ENCODE measurements at places on chromosomes 2 and 18. TPM values are rescaled to one million over a fixed set of nuclear protein-coding genes. Genes with fewer than 3 reads are reported as not detected.

ADD2 gene
- total RNA-seq: 28.7 TPM

PTPN4 gene
- 16.8 TPM for total RNA-seq

LONRF2 gene
- total RNA-seq: 2.5 TPM

ASXL2 gene
- total RNA-seq: 14.4 TPM

APCDD1 gene
- 0.14 TPM for total RNA-seq

HAAO gene
- total RNA-seq: not detected

PLA2R1 gene
- total RNA-seq: 1.7 TPM

TUBA4B gene
- 0.35 TPM for total RNA-seq

GAREM1 gene
- 3.3 TPM for total RNA-seq

TWIST2 gene
- total RNA-seq: 15.4 TPM

ABCG5 gene
- not detected for total RNA-seq

DSG4 gene
- not detected for total RNA-seq

LYG2 gene
- total RNA-seq: not detected

ADRA2B gene
- total RNA-seq: 0.05 TPM

FOXI3 gene
- total RNA-seq: not detected

REG3G gene
- total RNA-seq: not detected

INHBB gene
- total RNA-seq: 18.7 TPM

CELF4 gene
- total RNA-seq: 0.10 TPM

CIB4 gene
- 0.34 TPM for total RNA-seq

ACKR3 gene
- 20.2 TPM for total RNA-seq

ADI1 gene
- 64.3 TPM for total RNA-seq

C1QL2 gene
- 0.06 TPM for total RNA-seq

CNTNAP5 gene
- not detected for total RNA-seq

TSHZ1 gene
- total RNA-seq: 5.9 TPM

GKN2 gene
- 2.4 TPM for total RNA-seq

GCKR gene
- total RNA-seq: 0.30 TPM

STON1 gene
- total RNA-seq: 0.36 TPM

CNRIP1 gene
- 1.9 TPM for total RNA-seq

CFAP210 gene
- total RNA-seq: 0.80 TPM

PLEKHM3 gene
- total RNA-seq: 3.2 TPM

DARS1 gene
- total RNA-seq: 54.8 TPM

COL3A1 gene
- 0.27 TPM for total RNA-seq

Measured in A549 treated with CORT108297 at 1 μM for 4 hours (cell line).